ENCODE measurements at places on chromosomes 13 and 19. TPM values are rescaled to one million over a fixed set of nuclear protein-coding genes. Genes with fewer than 3 reads are reported as not detected.

CNMD gene
- not detected for total RNA-seq

- H3K27ac ChIP-seq, result peak overlapping the region; percentile 68
- no peaks in the 10 kb centered on the region for H3K36me3 ChIP-seq
- no peaks in the 10 kb centered on the region for H3K27me3 ChIP-seq
- H3K4me3 ChIP-seq, result peak overlapping the region; percentile 100
These were observed 638 bp upstream of the BICRA start for GRCh38 chr19:47608074-47608918.

- no peaks in the 10 kb centered on the region for H3K4me1 ChIP-seq
- no peaks in the 10 kb centered on the region for H3K36me3 ChIP-seq
- no peak for DNase-seq
- H3K27me3 ChIP-seq, result no peaks in the 10 kb centered on the region
- no peak overlapping the region for H3K4me3 ChIP-seq
These were observed 1609.4 kb upstream of the MIR17HG start for GRCh38 chr13:89738072-89738471.

DNA sequence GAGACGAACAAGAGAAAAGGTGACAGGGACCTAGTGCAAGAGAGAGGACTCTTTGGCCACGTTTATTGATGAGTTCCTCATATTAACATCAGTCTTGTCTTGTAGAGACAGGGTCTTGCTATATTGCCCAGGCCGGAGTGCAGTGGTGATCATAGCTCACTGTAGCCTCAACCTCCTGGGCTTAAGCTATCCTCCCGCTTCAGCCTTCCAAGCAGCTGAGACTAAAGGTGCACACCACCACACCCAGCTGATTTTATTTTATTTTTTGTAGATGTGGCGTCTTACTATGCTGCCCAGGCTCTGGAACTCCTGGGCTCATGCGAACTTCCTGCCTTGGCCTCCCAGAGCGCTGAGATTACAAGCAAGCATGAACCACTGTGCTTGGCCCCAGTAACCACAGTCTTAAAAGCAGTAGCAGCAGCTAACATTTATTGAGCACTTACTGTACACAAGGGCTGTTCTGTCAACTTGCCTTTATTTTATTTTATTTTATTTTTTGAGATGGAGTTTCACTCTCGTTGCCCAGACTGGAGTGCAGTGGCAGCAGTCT is 1.1 kb upstream of the SH2D3A start:
- H3K36me3 ChIP-seq, result peaks cover 5% of the 10 kb centered on the region
- peaks cover 22% of the 10 kb centered on the region for H3K4me1 ChIP-seq
- H3K27me3 ChIP-seq, result no peaks in the 10 kb centered on the region
- no peak for DNase-seq
- peak overlapping the region; percentile 53 for H3K27ac ChIP-seq

GRCh38 chr13:113091211-113091771 is 14.3 kb upstream of the F7 start:
- H3K36me3 ChIP-seq, result no peaks in the 10 kb centered on the region
- no peak for DNase-seq
- no peaks in the 10 kb centered on the region for H3K4me1 ChIP-seq
- no peak overlapping the region for H3K27ac ChIP-seq
- no peak overlapping the region for H3K4me3 ChIP-seq
- no peaks in the 10 kb centered on the region for H3K27me3 ChIP-seq

GRCh38 chr19:20315543-20315942 is 148.5 kb downstream of the ZNF486 start:
- no peaks in the 10 kb centered on the region for H3K27me3 ChIP-seq
- no peak overlapping the region for H3K27ac ChIP-seq
- no peaks in the 10 kb centered on the region for H3K36me3 ChIP-seq
- H3K4me3 ChIP-seq, result no peak overlapping the region

DNA sequence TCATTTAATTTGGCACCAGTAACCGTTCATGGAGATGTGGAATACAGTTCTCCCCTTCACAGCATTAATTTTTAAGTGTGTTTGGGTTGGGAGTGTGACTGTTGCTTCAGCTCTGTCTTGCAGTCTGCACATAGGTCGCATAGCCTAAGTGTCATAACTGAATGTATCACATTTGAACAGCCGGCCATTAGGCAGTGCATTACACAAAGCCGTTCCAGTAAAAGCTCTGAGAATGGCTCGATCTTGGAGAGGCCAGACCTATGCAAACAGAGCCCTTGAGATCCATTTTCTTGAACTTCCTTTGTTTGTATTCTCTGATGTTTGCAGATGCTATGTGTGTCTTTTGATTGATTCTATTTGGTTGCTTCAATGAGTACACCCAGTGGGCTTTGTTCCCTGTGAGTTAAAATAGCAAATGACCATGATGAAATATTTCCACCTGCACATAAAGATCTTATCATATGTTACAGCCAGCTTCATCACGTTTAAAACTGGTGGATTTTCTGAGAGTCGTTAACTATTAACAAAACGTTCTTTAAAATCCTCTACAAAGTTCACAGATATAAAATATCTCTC is 1104.9 kb upstream of the SLC10A2 start:
- H3K27me3 ChIP-seq, result no peaks in the 10 kb centered on the region
- no peaks in the 10 kb centered on the region for H3K4me1 ChIP-seq
- no peak overlapping the region for H3K4me3 ChIP-seq
- H3K27ac ChIP-seq, result no peak overlapping the region

- H3K27ac ChIP-seq, result peak overlapping the region; percentile 76
- H3K4me1 ChIP-seq, result peaks cover 53% of the 10 kb centered on the region
- H3K36me3 ChIP-seq, result 0 out of 2 replicates have a peak, but pooled peaks cover 15% of the 10 kb centered on the region
- no peak for DNase-seq
- peak overlapping the region; percentile 87 for H3K4me3 ChIP-seq
- no peaks in the 10 kb centered on the region for H3K27me3 ChIP-seq
These were observed 63.1 kb downstream of the KCNRG start for GRCh38 chr13:50078231-50078894.

Measured in PC-9 (cell line).